ENCODE measurements at places on chromosomes 16 and 17.

DNA sequence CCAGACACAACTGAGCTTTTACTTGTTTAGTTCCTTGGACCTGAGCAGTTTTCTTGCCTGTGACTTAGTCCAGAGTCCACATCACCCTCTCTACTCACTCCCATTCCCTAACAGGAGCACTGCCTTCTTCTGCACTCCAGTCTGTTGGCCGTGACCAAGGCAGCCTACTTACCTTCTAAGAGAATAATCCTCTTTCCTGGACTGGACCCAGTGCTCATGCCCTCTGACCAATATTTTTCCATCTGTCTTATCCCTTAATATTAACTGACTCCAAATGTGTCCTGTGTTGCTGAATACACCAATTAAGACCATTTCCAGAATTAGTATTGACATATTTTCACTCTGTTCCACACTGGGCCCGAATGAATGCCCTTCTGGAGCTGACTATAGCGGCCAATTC is 681.0 kb upstream of the KIF2B start:
- no peak for DNase-seq

DNA sequence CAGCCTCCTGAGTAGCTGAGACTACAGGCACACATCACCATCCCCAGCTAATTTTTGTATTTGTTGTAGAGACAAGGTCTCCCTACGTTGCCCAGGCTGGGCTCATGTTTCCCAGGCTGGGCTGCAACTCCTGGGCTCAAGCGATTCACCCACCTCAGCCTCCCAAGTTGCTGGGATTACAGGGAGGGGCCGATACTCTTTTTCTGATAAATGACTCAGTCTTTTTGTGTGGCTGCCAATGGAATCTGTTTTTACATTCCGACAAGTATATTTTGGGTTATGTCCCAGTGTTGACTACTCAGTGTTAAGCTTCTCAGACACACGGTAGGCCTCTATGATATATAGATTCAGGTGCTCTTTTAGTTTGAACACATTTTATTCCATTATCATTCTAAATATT is 58.1 kb downstream of the SLFN11 start:
- no peak for DNase-seq

DNA sequence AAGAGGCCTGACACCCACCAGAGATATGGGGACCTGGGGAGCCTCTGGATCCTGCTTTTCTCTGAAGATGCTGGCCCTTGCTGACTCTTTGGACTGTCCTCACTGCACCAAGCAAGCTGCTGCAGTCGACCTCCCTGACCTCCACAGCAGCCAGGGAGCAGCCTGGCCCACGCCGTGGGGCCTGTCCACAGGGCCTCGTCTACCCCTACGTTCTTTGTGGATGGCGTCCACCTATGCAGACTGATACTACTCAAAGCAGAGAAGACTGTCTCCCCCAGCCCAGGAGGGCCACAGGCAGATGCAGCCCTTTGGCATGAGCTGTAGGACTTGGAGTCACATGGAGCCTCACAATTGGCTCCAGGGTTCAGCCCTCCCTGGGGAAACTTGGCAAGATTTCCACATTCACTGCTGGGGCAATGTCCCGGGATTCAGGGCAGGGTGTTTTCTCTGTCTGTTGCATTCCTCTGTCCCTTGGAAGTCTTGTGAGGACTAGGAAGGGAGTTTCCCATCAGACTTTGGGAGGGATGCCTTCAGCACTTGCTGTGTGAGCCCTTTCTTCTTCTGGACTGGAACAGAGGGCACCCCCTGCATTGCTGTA is 152.2 kb downstream of the NTN1 start:
- DNase-seq: no peak

DNA sequence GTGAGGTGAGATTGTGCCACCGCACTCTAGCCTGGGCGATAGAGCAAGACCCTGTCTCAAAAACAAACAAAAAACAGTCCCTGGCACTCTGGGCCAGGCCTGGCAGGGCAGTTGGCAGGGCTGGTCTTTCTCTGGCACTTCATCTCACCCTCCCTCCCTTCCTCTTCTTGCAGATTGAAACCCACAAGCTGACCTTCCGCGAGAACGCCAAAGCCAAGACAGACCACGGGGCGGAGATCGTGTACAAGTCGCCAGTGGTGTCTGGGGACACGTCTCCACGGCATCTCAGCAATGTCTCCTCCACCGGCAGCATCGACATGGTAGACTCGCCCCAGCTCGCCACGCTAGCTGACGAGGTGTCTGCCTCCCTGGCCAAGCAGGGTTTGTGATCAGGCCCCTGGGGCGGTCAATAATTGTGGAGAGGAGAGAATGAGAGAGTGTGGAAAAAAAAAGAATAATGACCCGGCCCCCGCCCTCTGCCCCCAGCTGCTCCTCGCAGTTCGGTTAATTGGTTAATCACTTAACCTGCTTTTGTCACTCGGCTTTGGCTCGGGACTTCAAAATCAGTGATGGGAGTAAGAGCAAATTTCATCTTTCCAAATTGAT is 24.8 kb downstream of the STH start:
- DNase-seq: no peak

- no peak for DNase-seq
Observed at GRCh38 chr16:4373356-4373908, 1.8 kb downstream of the VASN start.

DNA sequence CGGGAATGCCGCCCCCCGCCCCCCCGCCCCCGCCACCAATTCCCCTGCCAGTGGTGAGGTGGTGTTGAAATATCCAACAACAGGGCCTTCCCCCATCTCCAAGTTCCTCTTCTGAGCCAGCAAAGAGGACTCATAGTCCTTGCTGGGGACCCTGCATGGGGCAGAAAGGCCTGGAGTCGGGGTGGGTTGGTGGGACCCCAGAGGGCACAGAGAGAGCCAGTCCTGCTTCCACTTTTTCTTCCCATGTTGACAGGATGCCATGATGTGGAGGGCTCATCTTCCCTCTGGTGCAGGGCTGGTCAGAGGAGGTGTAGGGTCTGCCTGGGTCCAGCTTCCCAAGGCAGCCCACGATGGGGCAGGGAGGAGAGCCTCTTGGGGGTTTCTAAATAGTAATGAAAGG is 49.0 kb upstream of the PIK3R6 start:
- DNase-seq: no peak

GRCh38 chr16:13331918-13332317 is 430.5 kb downstream of the SHISA9 start:
- no peak for DNase-seq

DNA sequence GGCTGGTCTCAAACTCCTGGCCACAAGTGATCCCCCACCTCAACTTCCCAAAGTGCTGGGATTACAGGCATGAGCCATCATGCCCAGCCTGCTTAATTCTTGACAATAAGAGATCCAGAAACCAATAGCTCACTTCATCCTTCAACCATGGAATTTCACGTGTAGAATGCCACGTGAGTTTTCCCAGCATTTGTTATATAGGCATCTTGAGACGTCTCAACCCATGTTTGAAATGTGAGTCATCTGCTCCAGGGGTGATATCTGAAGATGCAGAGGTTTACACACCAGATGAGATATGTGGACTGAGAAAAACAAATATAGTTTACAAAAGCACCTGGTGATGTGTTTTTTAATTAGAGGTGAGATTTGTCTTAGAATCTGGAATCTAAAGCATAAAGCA is 7.1 kb downstream of the TEKT3 start:
- no peak for DNase-seq

- no peak for DNase-seq
Observed at GRCh38 chr16:49740256-49740655, 115.7 kb downstream of the ZNF423 start.

GRCh38 chr17:10117581-10118001 is 80.8 kb downstream of the GAS7 start:
- DNase-seq: no peak

DNA sequence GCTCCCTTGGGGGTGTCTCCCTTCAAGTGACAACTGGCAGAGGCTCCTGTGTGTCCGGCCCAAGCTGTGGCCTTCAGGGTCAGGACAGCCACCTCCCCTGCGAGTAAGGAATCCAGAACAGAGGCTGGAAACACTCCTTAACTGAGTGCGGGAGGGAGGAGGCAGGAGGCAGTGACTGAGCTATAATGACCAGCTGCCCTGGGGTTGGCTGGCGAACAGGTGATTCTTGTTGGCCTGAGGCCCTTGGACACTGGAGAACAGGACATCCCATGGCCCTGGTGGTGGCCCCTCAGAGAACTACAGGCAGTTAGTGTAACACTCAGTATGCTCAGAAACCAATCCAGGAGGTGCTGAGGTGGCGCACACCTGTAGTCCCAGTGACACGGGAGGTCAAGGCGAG is 9.4 kb upstream of the SNAI3 start:
- DNase-seq: no peak

DNA sequence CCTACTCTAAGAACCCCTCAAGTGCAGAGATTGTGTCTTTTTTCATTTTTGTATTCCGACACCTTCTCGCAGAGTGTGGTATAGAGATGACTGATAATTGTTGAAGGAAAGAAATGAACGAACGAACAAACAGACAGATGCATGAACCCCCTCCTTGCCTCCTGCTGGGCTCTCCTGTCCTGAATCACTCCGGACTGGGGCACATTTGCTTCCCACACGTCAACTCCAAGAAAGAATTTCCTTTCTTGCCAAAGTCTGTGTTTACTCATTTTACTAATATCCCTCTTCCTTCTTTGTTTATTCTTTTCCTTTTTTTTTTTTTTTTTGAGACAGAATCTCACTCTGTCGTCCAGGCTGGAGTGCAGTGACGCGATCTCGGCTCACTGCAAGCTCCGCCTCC is 37.5 kb upstream of the BHLHA9 start:
- no peak for DNase-seq

DNA sequence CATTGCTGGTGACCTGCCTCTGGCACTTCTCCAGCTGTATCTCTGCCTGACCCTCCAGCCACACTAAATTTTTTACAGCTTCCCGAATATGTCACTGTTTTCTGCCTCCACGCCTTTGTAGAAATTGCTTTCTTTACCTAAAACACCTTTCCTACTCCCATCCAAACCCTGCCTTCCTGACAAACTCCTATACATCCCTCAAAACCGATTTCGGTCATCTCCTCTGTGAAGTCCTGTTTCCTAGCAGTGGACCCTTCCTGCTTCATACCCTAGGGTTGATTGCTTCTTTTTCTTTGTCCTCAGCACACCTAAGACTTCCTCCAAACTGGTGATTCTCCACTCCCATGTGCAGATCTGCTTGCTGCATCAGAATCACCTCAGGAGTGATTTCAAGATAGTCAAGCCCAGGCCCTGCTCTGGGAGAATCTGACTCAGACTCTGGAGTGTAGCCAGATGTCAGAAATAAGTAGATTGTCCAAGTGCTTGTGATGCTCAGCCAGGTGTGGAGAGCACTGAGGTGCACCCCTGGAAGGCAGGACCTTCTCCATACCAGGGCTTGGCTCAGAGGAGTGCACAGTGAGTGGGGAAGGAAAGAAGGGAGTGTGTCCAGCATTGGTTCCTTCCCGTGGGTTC is 184.2 kb downstream of the COPRS start:
- DNase-seq: no peak

GRCh38 chr17:61384692-61385576 is 14.7 kb upstream of the TBX2 start:
- DNase-seq: no peak

- DNase-seq: no peak
Observed at GRCh38 chr17:17468217-17469010, 8.4 kb upstream of the MED9 start.

- DNase-seq: no peak
Observed at GRCh38 chr16:2206780-2207433, 1.7 kb downstream of the MLST8 start.

- DNase-seq: no peak
Observed at GRCh38 chr17:37827905-37828650, 83.2 kb upstream of the HNF1B start.

GRCh38 chr17:43393944-43394482 is 4.8 kb upstream of the ARL4D start:
- peak; percentile 71 for DNase-seq

- no peak for DNase-seq
Observed at GRCh38 chr17:52696362-52696761, 537.8 kb upstream of the CA10 start.

- DNase-seq: no peak
Observed at GRCh38 chr17:41013606-41014005, 4.7 kb upstream of the KRTAP3-1 start.

DNA sequence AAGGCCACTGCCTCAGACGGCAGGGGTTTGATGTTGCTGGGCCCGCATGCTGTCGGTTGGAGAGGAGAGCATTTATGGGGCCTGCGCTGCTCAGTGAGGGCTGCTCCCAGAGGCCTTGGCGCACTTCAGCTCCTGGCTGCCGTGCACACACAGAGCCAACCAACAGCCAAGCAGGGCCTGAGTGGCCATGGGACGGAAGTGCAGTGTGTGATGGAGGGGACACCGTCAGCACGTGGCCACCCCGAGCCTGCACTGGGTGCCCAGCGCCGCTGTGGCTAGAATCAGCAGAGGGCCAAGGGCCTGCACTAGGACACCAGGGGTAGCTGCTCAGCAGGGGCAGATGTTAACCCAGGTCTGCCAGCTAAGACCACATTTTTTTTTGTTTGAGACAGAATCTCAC is 21.8 kb downstream of the KLHL36 start:
- no peak for DNase-seq

DNA sequence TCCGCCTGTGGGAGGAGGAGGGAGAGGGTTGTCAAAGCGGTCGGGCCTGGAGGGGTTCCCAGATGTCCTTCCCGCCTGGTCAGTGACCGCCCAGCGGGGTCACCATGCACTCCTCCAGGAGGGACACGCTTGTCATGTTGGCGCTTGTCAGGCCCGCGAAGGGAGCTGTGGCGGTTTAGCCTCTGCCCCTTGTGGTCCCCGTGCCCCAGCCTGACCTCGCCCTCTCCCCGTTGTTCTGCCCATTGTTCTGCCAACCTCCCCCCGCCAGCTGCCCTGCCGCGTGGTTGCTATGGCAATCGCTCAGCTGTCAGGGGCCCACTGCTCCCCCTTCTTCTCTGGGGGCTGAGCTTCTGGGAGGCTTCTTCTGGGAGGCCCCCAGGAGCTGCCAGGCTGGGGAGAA is 146.4 kb upstream of the CIBAR2 start:
- DNase-seq: no peak
